T-cell (primary cell): ENCODE measurements at places on chromosomes 12 and 14. TPM values are rescaled to one million over a fixed set of nuclear protein-coding genes. Genes with fewer than 3 reads are reported as not detected.

Gene DYRK4
- total RNA-seq: 11.1 TPM

GRCh38 chr12:647385-648085 is 15.7 kb downstream of the NINJ2 start:
- no peak for DNase-seq

DNA sequence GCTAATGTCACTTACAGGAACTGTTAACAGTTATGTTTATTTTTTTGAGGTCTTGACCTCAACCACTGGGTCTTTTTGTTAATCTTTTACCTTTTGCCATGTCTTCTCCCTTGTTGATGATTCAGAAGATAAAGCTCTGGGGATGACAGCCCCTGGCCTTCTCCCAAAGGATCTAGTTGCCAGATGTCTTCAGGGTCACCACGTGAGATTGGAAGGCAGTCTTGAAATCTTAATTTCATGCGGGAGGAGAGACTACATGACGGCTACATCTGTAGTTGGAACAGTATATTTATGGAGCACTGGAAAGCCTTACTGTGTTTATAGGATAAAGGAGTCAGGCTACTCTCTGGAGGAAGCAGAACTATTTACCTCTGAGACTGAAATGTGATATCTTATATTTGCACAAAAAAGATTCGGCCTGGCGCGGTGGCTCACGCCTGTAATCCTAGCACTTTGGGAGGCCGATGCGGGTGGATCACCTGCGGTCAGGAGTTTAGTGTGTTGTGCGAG is 5.6 kb downstream of the MLEC start:
- DNase-seq: no peak

DNA sequence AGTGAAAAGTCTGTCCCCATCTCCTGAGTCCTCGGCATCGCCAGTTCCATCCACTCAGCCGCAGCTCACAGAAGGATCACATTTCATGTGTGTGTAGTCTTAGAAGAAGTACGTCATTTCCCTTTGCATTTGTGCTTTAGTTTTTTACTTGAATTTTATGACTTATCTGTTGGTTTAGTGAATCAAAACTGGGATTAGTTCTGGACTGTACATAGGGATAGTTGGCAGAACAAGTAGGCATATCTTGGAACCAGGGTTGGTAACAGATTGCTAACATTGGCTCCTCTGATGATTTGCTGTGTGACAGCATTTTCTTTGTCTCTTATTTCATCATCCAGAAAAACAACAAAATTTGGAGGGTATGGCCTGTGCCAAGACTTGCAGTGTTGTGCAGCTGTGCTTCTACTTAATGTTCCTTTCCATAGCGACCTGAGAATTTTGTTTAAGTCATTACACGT is 69.6 kb upstream of the AEBP2 start:
- DNase-seq: no peak

Gene A2ML1
- not detected for total RNA-seq

DNA sequence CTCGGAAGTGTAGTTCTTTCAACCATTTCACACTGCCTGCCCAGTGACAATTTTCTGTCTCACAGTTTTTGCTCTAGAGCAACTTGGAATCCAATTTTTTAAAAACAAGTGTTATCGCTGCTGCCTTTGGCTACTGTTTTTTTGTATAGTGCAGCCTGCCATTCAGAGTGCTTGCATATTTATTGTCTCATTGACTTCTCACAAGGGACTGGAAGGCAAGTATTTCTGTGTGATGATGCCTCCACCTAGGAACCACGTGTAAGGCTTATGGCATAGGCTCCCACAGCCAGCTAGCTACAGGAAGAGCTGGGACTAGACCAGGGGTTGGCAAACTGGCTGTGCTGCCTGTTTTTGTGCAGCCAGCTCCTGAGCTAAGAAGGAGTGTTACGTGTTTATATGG is 903 bp downstream of the PARPBP start:
- DNase-seq: no peak

DNA sequence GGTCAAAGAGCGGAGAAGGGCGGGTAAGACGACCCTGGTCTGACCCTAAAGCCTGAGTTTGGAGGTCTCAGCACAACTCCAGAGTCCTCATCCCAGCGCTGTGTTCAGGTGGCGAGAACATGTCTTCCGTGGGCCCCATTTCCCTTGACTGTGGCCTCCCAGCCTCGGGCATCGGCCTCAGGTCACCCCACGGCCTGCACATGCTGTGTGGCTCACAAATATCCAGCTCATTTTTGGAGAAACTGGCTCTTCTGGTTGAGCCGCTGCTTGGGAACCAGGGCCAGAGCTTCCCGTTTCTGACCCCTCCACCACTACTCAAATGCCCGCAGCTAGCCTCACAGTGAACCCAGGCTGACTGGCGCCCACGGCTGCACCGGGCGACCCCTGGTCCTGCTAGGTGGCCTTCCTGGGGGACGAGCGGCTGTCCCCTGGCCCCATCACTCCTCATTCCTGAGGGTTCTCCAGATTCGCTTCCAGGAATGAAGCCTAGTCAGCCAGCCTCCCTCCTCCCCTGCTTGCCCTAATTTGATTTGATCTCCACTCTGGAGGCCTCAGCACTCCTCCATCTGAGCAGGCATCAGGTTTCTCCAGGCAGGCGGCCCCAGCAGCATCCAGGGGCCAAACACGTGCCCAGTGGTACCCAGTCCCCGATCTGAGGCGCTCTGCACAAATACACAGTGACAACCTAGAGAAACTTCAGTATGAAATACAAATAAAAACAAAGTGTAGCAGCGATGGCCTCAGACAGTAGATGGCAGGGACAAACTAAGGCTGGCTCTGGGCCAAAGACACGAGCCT is 4.7 kb downstream of the P2RX2 start:
- no peak for DNase-seq

GRCh38 chr14:100531152-100532121 is 55.8 kb downstream of the BEGAIN start:
- no peak for DNase-seq

Gene SMCO2
- total RNA-seq: not detected

DNA sequence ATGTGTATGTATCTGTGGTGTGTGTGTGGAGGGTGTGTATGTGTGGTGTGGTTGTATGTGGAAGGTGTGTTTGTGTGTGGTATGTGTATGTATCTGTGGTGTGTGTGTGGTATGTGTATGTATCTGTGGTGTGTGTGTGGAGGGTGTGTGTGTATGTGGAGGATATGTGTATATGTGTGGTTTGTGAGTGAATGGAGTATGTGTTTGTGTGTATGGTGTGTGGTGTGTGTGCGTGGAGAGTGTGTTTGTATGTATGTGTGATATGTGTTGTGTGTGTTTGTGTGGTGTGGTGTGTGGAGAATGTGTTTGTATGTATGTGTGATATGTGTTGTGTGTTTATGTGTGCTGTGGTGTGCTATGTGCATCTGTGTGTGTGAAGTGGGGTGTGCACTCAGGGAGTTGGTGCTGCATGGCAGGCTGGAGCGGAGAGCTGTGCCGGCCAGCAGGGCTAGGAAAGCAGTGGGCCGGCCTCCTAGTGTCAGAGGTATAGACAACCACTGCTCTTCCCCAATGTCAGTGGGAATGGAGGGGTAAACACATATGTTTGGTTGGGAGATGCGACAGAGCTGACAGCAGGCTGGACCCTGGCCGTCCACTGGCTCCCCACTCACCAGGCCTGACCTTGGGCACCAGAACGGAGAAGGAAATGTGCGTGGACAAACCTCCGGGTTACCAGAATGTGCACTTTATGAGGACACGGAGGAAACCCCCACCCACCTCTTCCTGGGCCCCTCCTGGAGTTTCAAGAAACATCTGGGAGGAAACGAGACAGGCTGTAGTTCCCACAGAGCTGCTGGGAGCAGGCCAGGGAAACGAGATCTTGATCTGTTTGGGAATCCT is 60.7 kb downstream of the CLMN start:
- DNase-seq: no peak

Gene CLEC12A
- not detected for total RNA-seq

GRCh38 chr12:82800185-82800584 is 113.5 kb downstream of the TMTC2 start:
- DNase-seq: no peak

- DNase-seq: no peak
Observed at GRCh38 chr12:124792961-124793441, 70.7 kb downstream of the SCARB1 start.

DNA sequence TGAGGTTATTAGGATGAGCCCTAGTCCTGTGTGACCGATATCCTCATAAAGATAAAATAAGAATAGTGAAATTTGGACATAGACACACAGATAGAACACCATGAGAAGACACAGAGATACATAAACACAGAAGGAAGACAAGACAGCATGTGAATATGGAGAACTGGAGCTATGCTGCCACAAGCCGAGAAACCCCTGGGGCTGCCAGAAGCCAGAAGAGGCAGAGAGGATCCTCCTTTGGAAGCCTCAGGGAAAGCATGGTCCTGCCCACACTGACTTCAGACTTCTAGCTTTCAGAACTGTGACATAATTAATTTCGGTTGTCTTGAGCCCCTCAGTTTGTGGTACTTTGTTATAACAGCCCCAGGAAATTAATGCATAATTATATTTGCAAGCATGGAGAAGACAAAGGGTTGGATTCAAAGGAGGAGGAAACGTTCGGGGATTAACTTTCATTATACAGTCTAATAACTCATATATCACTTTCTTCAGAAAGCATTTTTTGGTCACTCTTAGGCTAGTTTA is 1501.8 kb upstream of the FLRT2 start:
- DNase-seq: no peak

DNA sequence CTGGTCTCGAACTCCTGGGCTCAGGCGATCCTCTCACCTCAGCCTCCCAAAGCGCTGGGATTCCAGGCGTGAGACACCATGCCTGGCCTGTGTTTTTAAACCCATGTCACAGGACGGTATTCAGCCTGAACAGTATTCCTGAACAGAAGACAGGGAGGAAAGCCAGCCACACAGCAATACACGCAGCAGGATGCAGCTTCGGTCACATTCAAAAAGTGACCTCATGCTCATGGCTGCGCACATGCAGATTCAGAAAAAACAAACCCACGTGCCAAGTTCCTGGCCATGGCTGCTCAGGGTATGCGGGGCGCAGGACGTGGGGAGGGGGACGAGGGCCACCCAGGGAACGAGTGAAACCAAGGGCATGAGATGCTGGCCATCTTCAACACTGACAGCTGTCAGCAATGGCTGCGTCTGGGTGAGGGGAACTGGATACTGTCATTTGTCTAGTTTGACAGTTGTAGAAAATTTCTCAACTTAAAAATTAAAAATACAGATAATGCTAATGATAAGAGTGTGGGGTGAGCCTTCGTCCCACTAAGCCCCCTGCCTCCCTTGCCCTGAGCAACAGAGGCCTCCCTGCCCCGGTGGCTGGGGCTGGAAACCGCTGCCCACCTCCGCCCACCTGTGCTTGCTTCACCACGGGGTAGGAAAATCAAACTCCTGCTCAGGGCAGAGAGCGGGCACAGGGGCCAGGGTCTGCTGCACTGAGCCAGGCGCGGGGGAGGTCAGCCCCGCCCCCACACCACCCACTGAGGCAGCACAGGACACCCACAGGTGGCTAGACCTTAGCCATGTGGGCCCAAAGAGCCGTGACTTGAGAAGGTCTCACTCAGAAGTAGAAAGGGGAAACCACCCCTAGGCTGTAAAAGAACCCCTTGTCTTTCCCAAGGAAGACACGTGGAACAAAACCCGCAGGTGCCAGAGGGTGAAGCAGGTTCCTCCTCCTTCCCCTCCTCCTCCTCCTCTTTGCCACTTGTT is 84.2 kb downstream of the SCARB1 start:
- DNase-seq: no peak

- DNase-seq: no peak
Observed at GRCh38 chr12:1948883-1949282, 30.4 kb upstream of the CACNA2D4 start.

- DNase-seq: no peak
Observed at GRCh38 chr12:5507401-5507935, 75.6 kb downstream of the NTF3 start.

- DNase-seq: no peak
Observed at GRCh38 chr12:6318440-6318879, 8.0 kb downstream of the PLEKHG6 start.

DNA sequence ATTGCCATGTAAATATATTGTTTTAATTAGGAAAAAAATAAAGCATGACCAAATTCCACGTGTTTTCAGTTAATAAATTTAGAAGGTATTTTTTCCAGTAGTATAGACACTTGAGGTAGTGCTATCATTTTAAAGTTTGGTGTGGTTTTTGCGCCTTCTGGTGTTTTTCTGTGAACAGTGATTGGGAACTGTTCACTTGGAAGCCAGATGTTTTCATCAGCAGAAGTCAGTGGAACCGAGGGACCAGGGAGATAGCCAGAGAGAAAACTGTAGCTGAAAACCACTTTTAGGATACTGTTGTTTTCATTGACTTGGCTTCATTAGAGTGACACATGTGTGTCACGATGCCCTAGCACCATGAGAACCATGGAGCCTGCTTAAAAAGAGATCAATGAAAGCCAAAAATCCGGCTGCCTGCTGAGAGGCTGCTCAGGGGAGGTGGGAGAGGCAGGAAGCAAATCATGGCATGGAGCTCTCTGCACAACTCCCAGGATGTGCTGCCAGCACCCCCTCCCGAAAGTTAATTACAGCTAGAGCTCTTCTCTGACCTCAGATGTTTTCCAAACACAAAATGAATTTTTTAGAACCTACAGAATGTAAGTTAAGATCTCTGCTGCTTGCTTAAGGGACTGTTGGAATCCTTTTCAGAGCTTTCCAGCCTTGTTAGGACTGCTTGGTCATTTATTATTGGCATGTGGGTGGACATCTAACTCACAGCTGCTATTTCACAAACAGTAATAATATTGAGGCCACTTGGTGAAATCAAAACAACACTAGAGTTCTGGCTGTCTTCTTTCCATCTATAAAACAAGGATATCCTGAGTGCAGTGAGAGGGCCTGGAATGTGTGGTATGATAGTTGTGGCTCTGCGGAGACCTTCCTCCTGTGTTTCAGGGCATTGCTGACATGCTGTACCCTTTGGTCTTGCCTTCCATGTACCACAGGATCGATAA is 192.3 kb downstream of the ANO4 start:
- DNase-seq: no peak

- no peak for DNase-seq
Observed at GRCh38 chr12:32589165-32589865, 89.8 kb upstream of the DNM1L start.

Gene ATP5F1B
- total RNA-seq: 284 TPM

DNA sequence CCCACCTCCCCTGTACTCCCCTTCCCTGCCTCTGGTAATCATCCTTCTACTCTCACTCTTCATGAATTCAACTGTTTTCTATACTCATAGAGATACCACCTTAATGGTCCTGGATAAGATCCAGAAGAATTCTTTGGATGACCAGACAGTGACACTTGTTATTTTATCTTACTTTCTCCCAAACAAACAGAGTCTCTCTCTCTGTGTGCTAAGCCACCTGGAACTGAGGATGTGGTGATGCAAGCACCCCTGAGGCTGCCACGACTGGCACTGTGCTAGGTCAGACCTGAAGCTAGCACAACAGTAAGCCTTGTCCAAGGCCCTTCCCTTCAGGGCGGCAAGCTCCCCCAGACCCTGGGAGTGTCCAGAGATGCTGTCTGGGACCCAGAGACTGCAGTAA is 250.2 kb downstream of the C12orf50 start:
- DNase-seq: no peak

DNA sequence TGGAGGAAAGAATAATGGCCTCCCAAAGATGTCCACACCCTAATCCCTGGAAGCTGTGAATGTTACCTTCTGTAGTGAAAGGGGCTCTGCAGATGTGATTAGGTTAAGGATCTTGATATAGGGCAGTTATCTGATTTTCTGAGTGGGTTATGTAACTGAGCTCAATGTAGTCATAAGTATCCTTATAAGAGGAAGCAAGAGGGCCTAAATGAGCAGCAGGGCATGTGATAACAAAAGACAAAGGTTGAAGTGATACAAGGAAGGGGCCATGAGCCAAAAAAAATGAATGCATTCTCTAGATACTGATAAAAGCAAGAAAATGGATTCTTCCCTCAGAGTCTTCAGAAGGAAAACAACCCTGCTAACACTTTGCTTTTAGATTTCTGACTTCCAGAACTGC is 78.8 kb downstream of the OSBPL8 start:
- no peak for DNase-seq
